EH (cell line): ENCODE measurements at places on chromosomes 7 and 10.

- no peak for DNase-seq
Measured at GRCh38 chr7:38685851-38686250, 54.7 kb upstream of the AMPH start.

GRCh38 chr7:67566101-67566500 is 569.5 kb downstream of the TYW1 start:
- DNase-seq = no peak

DNA sequence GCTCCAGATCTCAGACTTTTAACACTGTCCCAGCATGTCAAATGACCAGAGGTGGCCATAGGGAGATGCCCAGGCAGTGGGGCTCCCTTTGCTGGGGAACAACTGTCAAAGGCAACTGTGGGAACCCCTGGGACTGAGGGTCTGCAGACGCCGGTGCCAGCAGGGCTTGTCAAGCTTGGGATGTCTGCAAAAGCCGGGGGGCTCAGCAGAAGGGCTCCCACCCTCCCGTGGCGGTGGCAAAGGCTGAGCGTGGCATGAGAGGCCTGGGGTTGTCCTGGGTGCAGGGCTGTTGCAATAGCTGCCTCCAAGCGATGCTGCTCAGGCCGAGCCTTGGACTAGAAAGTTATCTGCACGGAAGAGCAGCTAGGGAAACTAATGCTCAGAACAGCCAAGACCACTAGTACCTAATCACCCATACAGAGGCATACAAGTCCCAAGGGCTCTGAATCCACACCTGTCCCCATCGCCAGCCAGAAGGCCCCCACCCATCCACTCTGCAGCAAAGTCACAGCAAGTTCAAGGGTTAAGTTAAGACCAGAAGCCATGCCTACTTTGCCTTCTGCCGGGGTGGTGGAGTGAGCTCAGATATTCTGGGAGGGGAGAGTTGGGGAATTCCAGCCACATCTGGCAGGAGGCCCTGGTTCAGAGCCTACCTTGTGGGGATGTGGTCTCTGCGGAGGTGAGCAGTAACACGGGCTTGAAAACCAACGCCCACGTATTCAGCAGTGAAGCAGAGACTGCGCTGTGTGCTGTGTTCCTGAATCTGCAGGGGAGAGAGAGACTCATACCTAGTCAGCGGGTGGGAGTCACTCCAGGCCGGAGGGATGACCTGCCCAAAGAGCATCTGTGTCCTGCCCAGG is 4.6 kb downstream of the SH2B2 start:
- no peak for DNase-seq

DNA sequence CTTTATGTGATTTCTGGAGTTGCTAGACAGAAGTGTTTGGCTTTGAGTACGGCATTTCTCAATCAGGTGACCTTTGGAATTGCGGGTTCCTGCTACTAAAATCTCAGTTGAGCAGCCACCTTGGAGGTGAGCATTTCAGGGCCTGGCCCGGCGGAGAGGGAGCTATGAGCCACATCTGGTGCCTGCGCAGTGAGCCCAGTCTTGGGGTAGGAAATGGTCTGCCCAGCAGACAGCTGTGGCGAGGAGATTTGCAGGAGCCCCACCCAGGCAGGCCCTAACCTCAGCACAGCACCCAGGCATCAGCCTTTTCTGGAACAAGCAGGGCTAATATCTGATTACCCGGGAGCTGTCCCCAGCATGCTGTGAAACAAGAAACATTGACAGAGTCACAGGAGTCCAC is 547.9 kb upstream of the FOXK1 start:
- no peak for DNase-seq

DNA sequence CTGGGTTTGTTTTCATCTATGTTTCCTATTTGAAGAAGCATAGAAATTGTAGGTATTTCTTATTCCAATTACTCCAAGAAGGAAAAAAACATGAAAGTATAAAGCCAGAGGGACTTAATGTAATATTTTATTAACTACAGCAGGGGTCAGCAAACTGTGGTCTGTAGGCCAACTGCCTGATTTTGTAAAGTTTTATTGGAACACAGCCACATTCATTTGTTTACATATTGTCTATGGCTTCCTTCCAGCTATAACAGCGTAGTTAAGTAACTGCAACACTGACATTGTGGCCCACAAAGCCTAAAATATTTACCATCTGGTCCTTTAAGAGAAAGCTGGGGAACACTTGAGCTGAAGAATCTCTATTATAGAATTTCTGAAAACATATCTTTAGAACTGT is 306.2 kb downstream of the BICC1 start:
- peak; percentile 72 for DNase-seq

DNA sequence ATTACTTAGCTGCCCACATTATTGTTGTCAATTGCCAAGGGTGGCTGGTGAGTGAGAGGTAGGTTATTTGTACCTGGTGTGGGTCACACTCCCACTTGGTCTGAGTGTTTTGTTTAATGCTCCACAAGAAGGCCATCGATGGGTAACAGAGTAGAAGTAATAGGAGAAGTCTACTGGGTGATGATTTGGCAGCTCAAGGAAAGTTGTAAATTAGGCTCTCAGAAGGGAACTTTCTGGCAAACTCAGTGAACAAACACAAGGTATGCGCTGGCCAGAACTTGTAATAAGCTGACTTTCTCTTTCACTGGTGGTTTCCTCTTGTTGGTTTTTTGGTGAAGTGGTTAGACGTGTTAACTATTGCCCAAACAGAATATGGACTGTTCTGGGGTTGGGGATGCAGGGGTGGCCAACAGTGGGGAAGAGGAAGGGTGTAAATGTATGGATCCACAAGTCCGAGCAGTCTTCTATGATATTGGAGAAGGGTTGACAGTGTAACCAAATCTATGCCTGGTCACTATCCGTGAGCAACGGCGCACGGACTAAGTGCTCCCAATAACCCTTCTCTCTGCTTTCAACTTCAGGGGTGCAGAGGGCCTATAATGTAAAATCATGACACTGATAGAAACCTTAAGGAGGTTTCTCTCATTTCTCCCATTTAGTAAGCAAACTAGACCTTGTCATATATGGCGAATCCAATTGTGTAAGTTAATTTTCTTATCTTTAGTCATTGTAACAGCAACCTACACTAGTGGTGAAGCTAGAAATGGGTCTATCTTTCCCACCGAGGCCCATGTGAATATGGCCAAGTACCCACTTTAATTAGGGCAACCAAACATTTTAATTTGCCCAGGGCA is 212.8 kb downstream of the PTEN start:
- no peak for DNase-seq

GRCh38 chr7:26038201-26038990 is 113.6 kb upstream of the NFE2L3 start:
- no peak for DNase-seq

GRCh38 chr7:102128303-102128702 is 158.4 kb upstream of the SH2B2 start:
- DNase-seq = no peak

- peak; percentile 84 for DNase-seq
Measured at GRCh38 chr7:116671681-116672595, at the start of gene MET. TSS of gene MET (plus strand) at chr7:116672196. CDS start at chr7:116699085, 26,889 bp downstream.

GRCh38 chr10:2137549-2138174 is 400.3 kb upstream of the ADARB2 start:
- DNase-seq = no peak

- DNase-seq = no peak
Measured at GRCh38 chr10:46514431-46514861, 42.0 kb downstream of the GPRIN2 start.

GRCh38 chr10:124231168-124232155 is 138.1 kb upstream of the CHST15 start:
- no peak for DNase-seq

GRCh38 chr7:91898240-91898992 is 17.9 kb upstream of the MTERF1 start:
- no peak for DNase-seq

DNA sequence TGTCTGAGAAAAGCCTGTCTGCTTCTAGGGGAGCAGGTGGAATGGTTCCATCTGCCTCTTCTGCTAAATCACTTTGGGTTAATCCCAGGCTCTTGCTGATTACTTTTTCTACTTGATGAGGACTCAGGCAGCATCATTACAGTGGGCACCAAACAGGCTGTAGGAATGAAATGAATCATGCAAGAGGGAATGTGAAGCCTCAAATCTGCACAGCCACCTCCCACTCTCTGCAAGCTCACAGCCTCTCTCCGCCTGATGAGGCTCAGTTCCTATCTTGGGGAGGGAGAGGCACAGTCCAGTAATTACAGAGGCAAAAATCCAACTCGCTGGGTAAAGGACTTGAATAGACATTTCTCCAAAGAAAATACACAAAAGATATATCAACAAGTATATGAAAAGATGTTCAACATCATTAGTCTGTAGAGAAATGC is 34.0 kb downstream of the HSPA12A start:
- DNase-seq = peak; percentile 84

GRCh38 chr10:89242840-89243568 is 8.6 kb downstream of the LIPA start:
- no peak for DNase-seq

GRCh38 chr10:88964360-88964759 is 11.8 kb upstream of the ACTA2 start:
- DNase-seq = no peak

GRCh38 chr10:59865101-59865500 is 41.3 kb downstream of the CCDC6 start:
- DNase-seq = peak; percentile 31

GRCh38 chr7:85320699-85321476 is 134.0 kb upstream of the SEMA3D start:
- DNase-seq = no peak

DNA sequence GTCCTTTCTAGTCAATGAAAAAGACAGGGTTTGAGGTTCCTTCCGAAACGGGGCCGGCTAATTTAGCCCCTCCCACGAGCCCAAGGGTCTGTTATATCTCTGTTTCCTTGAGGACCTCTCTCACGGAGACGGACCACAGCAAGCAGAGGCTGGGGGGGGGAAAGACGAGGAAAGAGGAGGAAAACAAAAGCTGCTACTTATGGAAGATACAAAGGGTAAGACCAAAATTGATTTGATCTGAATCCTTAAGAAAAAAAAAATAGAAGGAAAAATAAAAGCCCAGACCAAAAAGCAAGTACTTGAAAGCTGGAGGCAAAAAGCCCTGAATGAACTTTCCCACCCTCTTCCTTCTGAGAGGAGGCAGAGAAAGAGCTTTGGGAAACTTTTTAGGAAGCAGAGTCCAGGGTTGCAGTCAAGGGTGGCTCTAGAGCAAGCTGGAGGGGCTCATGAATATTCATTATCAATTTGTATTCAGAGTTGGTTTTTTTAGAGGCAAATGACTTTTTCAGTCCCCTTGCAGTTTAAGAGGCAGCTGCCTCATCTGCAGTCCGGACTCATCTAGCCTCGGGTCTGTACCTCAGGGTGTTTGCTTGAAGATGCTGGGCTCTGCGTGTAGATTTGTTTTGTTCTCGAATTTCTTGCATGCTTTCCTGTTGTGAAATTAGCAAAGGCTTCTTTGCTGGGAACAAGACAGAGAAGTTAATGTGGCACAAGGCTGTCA is at the start of gene ENTPD1:
Gene ENTPD1, plus strand, starts transcription at position 123 of the 721 bp plus-strand sequence. Its CDS starts 77 bp downstream, at position 200.
- peak; percentile 64 for DNase-seq

GRCh38 chr10:13120786-13121499 is 21.0 kb downstream of the OPTN start:
- DNase-seq = no peak

GRCh38 chr10:93452143-93452542 is 30.0 kb downstream of the MYOF start:
- DNase-seq = no peak

- DNase-seq = no peak
Measured at GRCh38 chr7:55569797-55570196, 2.5 kb downstream of the VOPP1 start.

- DNase-seq = no peak
Measured at GRCh38 chr7:1619152-1620079, 49.6 kb upstream of the PSMG3 start.

GRCh38 chr10:6499974-6500373 is 80.1 kb downstream of the PRKCQ start:
- no peak for DNase-seq

DNA sequence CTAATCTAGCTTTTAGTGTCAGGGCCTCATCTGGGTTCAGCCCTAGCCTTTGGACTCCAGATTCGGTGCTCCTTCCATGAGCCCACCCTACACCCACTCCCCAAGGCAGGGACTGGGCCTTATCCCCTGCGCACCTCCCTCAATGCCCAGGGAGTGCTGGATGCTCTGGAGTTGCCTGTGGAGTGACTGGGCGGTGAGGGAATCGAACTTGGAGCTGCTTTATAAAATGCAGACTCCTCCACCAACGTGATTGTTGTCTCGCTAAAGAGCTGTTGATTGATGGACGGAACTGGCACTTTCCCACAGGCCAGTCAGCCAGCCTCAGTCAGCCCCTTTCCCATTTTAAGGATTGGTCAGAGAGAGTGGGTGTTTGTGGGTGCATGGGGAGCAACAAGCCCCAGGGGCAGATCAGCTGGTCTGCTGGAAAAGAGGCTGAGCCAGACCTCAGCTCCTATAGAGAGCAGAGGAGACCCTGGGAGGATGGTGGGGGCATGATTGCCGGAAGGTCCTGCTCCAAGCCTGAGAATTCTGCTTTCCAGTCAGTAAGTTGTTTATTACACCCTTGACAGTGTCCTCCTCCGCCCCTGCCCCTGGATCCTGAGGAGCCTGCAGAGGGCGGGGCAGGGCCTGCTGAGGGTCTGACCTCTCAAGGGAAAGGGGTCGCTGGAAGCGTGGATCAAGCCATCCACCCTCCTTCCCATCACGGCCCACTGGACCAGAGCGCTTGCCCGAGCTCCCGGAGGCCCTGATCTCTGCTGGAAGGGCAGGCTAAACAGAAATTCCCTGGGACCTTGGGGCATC is 16.7 kb downstream of the UNC5B start:
- DNase-seq = no peak

DNA sequence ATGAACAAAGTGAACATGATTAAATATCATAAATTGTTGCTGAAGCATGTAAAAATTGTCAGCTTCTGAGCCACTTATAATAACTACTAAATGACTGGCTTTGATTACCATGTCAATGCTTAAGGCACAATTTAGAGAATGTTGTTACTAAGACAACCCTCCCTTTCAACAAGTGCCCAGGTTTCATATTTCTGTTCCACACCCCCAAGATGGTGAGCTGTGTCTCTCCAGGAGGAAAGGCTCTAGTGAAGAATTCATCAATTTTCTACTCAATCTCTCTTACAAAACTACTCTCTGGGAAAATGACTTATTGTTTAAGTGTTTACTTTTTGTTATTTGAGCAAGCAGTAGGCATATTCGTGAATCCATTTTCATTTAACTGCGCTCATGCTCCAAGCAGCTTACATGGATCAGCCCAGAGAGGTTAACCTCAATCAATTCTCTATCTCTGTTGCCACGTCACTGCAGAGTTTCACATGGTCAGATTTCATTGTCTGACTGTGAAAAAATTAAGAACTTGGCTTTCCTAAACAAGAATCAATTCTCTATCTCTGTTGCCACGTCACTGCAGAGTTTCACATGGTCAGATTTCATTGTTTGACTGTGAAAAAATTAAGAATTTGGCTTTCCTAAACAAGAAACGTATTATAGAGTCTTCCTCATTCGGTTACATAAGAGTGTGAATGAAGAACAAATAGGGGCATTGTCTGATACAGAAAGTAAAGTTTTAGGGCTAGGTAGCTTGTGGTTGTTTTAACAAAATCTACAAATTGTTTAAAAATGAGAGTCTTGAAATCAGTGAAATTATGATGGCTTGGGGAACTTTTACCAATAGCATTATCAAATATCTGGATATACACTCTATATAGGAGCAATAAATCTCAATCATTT is 49.7 kb downstream of the CCDC71L start:
- DNase-seq = peak; percentile 49

- no peak for DNase-seq
Measured at GRCh38 chr7:15863951-15864625, 177.6 kb upstream of the MEOX2 start.

- DNase-seq = peak; percentile 26
Measured at GRCh38 chr10:103584216-103585010, 90.9 kb downstream of the NEURL1 start.
